ENCODE measurements at places on chromosomes 11 and 22. TPM values are rescaled to one million over a fixed set of nuclear protein-coding genes. Genes with fewer than 3 reads are reported as not detected.

GRCh38 chr11:67032830-67033551 lies 10.1 kb downstream of the SYT12 start:
- DNase-seq = no peak

GRCh38 chr11:112613051-112613972 lies 347.9 kb upstream of the NCAM1 start:
- peak; percentile 91 for DNase-seq

DNA sequence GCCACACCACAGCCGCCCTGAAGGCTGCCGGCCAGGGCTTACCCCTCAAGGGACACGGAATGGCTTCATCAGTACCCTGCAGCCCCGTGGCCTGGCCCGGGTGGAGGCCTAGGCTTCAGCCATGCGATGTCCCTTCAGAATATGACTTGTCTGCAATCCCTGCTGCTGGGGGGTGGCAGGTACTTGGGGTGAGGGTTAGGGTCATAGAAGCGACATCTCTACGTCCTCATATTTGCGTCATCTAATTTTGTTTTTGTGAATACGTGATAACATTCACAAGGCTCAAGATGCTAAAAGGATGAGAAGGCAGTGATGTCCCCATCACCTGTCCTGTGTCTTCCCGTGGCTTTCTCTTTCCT lies 6.4 kb downstream of the CCND1 start:
- DNase-seq = no peak

DNA sequence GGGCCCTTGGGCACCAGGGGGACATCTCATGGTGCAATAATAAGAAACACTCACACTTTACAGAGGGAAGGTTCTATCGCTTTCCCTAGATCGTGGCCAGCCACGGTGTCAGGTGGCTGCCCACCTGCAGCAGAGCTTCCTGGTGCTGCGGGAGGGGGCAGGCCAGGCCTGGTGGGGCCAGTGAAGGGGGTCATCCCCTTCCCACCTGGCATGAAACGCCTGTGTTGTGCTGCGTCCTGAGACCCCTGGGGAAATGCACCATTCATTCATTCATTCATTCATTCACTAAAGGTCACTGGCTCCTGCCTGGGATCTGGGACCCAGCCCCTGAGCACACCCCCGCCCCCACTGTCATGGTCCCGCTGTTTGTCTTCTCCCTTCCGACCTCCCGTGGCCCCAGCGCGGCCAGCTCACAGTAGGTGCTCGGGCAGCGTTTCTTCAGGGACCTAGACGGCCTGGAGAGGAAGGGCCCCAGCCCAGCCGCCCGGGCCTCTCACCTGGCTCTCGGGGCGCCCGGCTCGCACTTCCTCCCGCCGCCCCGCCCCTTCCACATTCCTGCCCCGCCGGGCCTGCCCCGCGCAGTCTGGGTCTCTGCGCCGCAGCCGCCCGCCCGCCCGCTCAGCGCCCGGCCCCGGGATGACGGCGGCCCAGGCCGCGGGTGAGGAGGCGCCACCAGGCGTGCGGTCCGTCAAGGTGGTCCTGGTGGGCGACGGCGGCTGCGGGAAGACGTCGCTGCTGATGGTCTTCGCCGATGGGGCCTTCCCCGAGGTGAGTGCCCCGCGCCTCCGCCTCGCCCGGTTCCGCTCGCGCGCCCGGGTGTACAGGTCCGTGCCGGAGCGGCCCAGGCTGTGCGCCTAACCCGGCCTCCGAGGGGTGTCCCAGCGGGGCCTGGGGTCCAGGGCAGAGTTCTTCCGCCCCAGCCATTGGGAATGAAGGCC lies at the start of gene RHOD:
Gene RHOD (plus strand): TSS at position 581 of the 938 bp plus-strand sequence. CDS start 56 bp downstream, at position 637.
- peak; percentile 81 for DNase-seq

DNA sequence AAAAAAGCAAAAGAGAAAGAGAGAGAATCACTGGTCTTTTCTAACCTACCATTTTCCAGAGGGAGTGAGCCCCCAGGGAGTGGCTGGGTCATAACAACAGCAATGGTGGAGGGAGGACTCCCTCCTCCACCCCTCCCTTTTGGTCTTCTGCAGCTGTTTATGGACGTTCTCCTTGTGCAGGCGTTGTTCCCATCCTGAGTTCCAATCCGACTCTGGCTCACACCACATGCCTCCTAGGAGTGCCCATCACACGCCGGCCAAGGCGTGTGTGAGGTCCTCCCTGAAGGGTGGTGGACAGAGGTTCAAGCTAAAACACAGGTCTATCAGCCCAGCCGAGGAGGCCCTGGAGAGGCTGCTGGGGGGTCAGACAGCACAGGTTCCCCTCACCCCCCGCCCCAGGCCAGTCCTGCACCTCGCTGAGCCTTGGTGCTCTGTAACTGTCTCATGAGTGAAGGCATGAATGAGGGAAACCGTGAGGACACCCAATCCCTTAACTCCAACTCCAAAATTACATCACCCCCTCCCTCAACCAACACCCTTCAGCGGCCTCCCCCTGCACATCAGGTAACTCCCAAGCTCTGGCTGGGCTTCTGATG lies 29.4 kb downstream of the IFT27 start:
- no peak for DNase-seq

- no peak for DNase-seq
Observed at GRCh38 chr11:60867871-60868681, 734 bp downstream of the ZP1 start.

DNA sequence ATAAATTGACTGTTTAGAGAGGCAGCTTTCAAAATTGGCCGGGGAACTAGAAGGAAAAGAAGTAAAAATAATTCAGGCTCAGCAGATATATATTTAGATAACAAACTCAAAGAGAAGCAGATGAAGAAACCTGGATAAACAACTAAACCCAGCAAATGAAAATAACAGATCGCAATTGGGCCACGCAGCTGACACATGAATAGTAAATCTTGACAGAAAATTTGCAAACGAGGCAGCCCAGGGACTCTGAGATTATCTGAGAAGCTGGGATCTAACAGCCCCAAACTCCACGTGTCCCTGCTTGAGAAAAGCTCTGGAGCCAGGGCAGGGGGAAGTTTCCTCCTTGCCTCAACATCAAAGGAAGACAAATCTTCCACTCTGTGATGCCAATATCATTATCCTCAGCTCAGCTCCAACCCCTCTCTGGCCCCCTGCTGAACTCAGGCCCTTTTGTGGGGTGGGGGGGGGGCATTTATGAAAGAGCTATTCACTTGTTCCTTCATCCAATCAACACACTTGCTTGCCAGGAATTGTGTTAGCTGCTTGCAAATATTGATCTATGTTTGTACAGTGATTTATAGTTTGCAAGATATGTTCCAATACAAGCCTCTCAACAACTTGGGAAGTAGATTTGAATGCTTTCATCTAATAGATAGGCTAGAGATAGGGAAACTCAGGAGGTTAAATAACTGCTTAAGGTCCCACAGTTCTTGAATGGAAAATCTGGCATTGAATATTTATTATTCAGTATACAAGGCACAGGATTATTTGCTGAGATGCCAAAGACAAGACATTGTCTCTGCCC lies 72.5 kb upstream of the C11orf87 start:
- no peak for DNase-seq

GRCh38 chr22:29658176-29658575 lies 54.7 kb downstream of the NF2 start:
- peak; percentile 15 for DNase-seq

- no peak for DNase-seq
Observed at GRCh38 chr22:49892226-49892899, 25.9 kb downstream of the ALG12 start.

DNA sequence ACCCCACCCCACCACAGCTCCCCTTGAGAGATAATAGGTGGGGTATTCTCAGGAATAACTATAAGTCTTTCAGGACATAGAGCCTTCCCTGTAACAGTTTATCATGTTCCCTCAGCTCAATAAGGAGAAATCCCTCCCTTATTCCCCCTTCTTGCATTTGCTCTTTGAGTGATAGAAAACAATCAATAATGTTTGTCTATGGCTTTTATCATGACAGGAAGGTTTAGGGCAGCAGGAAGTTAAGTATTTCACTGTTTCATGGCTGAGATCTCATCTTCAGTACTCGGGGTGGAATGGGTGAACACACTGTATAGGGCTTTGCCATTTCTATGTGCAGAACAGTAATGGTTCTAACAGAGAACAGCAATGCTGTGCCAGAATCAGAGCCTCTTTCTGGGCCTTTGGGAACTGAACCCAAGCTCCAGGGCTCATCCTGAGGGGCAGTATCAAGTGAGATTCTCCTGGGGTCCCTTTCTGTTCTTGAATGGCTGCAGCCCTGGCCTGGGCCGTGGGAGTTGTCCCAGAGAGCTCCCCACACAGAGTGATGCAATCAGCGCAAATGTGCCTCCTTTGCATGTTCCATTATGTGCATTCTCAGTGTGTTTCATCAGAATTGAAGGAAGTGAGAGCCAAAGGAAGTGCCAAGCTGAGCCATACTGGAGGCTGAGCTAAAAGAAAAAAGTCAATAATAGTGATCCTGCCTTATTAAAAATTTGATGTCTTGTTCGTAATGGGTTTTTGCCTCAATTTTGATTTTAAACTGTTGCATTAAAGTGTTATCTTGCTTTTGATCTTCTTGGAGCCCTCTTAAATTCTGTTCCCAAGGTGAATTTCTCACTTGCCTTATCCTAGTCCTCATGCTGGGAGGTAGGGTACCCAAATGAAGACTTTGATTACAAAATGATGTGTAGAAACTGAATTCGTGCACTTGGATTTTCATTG lies 2.9 kb upstream of the CYP2R1 start:
- peak; percentile 20 for DNase-seq

- DNase-seq = no peak
Observed at GRCh38 chr22:39994041-39994565, 651 bp upstream of the FAM83F start.

DNA sequence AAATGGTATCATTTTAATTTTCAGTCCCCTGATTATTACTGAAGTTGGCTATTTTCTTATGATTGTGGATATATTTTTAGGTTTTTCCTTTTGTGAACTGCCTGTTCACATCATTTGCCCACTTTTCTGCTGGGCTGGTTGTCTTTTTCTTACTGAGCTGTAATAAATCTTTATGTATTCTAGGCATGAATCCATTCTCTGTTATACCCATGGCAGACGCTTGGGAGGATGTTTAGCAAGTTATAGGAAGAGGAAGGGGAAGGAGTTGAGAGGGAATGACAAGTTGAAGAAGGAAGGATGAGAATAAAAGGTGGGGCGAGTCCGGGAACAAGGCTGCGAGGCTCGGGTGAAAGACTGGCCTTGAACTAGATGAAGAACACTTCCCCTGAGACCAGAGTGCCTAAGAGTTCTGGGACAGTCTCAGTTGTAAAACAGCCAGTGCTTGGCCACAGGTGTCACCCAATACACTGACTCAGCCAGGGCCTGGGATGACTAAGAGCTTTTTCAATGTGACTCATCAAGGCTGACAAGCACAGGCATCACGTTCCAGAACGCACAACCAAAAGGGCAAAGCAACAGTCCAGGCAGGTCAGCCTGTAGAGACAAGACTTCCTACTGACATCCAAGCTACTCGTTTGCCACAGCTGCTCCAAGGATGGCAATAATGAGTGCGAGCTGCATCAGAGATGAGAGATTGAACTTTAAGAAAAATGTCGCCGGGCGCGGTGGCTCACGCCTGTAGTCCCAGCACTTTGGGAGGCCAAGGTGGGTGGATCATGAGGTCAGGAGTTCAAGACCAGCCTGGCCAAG lies 35.2 kb downstream of the LRFN4 start:
- DNase-seq = peak; percentile 63

GRCh38 chr11:34191578-34191977 lies 86.1 kb downstream of the NAT10 start:
- no peak for DNase-seq

- DNase-seq = no peak
Observed at GRCh38 chr11:115147243-115147807, 356.9 kb downstream of the CADM1 start.

DNA sequence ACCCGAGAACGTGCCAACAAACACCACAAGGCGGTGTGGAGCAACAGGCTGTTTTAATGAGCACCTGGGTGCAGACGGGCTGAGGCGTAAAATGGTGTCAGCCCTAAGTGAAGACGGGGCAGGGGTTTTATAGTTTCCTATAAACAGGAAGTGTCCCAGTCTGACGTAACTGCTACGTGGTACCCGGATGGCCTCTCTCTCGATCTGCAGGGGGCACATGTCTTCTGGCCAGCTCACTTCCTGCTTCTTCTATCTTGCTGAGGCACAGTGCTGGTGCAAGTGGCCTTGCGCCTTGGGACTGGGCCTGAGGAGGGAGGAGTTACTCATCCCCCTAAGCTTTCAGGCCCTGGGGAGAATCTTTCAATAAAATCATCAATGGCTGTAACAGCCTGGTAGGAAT lies 20.9 kb downstream of the OOSP3 start:
- DNase-seq = no peak

- DNase-seq = no peak
Observed at GRCh38 chr11:7664867-7665266, 8.4 kb downstream of the CYB5R2 start.

DNA sequence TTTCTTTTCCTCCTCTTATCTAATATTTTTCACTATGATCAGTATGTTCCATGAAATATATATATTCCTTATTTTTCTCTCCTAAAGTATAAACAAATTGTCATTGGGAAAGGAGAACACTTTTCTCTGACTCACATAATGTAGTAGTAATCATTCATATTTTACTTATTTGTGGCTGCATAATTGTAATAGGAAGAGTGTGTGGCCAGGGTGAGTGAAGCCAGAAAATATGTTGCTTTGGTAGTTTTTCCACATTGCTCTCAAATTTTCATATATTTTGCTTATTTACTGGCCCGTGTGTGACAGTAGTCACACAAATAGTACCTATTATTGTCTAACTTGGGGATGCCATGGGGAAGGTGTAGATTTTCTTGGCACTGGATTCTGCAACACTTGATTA lies 172.1 kb downstream of the DYNC2H1 start:
- DNase-seq = no peak

GRCh38 chr11:22337596-22338485 lies at the start of gene SLC17A6:
Gene SLC17A6, plus strand, starts transcription at chr11:22338381. Its CDS starts 153 bp downstream, at chr11:22338534.
- peak; percentile 8 for DNase-seq

DNA sequence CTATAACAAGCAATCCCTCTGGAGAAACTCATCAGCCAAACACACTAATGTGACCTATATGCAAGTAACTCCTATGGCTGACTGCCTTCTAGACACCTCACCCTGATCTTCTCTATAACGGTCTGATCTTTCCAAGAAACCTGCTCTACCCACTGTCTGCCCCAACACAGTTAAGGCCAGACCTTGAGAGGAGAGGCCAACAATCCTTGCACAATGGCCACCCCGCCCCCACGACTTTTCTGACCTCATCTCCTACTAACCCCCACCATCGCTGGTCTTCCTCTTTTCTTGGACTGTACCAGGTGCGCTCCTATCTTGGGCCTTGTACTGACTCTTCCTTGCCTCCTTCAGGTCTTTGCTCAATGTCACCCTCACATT lies 12.5 kb downstream of the HIRA start:
- DNase-seq = no peak

The NXPE1 gene
- total RNA-seq = not detected

The RTN4R gene
- total RNA-seq = 0.66 TPM

The PRG3 gene
- total RNA-seq = not detected

The LDHAL6A gene
- total RNA-seq = not detected

Data from body of pancreas (tissue), 4 donors.